ENCODE measurements at places on chromosomes 4 and X. TPM values are rescaled to one million over a fixed set of nuclear protein-coding genes. Genes with fewer than 3 reads are reported as not detected.

The SHROOM3 gene
- 1.6 TPM for total RNA-seq

The C4orf51 gene
- not detected for total RNA-seq

The MTNR1A gene
- not detected for total RNA-seq

The HS3ST1 gene
- 1.3 TPM for total RNA-seq

The CENPVL2 gene
- total RNA-seq = not detected

The PCDH10 gene
- total RNA-seq = 1.8 TPM

The SYTL4 gene
- total RNA-seq = 5.5 TPM

The GPR50 gene
- not detected for total RNA-seq

The SFRP2 gene
- not detected for total RNA-seq

The FRMPD4 gene
- 2.4 TPM for total RNA-seq

The EVC2 gene
- total RNA-seq = 12.9 TPM

The FRMD7 gene
- 0.09 TPM for total RNA-seq

The PAGE1 gene
- not detected for total RNA-seq

The NUDT6 gene
- total RNA-seq = 6.2 TPM

The SGCB gene
- 29.2 TPM for total RNA-seq

The HPSE gene
- 0.83 TPM for total RNA-seq

The PABPC5 gene
- 1.1 TPM for total RNA-seq

The PRR32 gene
- not detected for total RNA-seq

The RGS12 gene
- total RNA-seq = 14.0 TPM

The CSAG2 gene
- not detected for total RNA-seq

The ANXA10 gene
- 25.3 TPM for total RNA-seq

The TKTL2 gene
- not detected for total RNA-seq

The FAM9C gene
- total RNA-seq = under 0.01 TPM

The ENPEP gene
- 0.28 TPM for total RNA-seq

The JAKMIP1 gene
- total RNA-seq = not detected

The SPANXC gene
- not detected for total RNA-seq

The PTPN13 gene
- total RNA-seq = 37.3 TPM

The PLP1 gene
- 0.18 TPM for total RNA-seq

The EXOC1L gene
- not detected for total RNA-seq

The FABP2 gene
- total RNA-seq = not detected

The ENPP6 gene
- 0.09 TPM for total RNA-seq

The RAI2 gene
- total RNA-seq = 0.14 TPM

The HGFAC gene
- not detected for total RNA-seq

The PARM1 gene
- total RNA-seq = 2.0 TPM

The SNCA gene
- 43.2 TPM for total RNA-seq

The SSX4B gene
- not detected for total RNA-seq

The TRPC3 gene
- 2.0 TPM for total RNA-seq

The RHOXF2 gene
- total RNA-seq = not detected

The TMEM255A gene
- total RNA-seq = not detected

The NIPAL1 gene
- total RNA-seq = under 0.01 TPM

The PDE5A gene
- total RNA-seq = 134 TPM

The LDOC1 gene
- total RNA-seq = 4.6 TPM

The ADAM29 gene
- under 0.01 TPM for total RNA-seq

The CXCL10 gene
- 0.09 TPM for total RNA-seq

The DUSP9 gene
- total RNA-seq = not detected

The GC gene
- total RNA-seq = not detected

The CDKN2AIP gene
- total RNA-seq = 13.6 TPM

The YIPF6 gene
- 24.0 TPM for total RNA-seq

Data from smooth muscle cell of bladder (primary cell).